ENCODE measurements at places on chromosomes 7 and 10.

- DNase-seq = peak; percentile 66
These were observed 63.3 kb downstream of the NOC3L start for GRCh38 chr10:94299417-94299816.

DNA sequence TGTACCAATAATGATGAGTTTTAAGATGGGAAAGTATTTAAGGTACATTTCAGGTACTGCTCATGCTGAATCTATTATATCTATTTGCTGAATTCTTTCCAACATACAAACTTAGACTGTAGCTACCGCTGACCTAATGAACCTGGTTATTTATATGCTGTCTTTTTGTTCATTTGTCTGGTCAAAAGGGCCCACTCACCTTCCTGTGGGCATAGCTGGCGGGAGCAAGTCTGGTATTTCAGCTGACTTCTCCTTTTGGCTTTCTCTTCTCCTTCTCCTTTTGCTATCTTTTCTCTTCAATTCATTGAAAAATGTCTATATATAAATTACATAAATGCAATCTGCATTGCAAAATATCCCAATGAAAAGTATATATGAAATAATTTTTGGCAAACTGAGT is 9.5 kb downstream of the PLXDC2 start:
- no peak for DNase-seq

DNA sequence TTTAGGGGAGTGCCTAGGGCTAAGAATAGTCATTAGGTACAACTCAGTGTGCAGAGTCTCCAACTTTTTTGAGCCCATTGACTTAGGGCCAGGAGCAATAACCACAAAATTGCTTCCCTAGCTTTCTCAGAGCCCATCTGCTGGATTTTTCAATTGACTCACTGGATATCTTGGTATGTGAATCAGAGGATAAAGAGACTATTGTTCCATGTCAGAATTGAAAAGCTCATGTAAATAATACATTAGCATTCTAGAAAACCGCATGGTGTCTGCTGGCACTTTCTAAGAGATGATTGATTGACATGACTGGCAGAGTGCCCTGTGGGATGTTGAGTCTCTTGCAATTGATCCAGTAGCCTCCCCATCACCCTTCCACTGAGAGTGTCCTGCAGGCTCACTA is 246.2 kb downstream of the CCDC7 start:
- peak; percentile 20 for DNase-seq

- no peak for DNase-seq
These were observed 12.6 kb downstream of the ADAMTS14 start for GRCh38 chr10:70684839-70685454.

DNA sequence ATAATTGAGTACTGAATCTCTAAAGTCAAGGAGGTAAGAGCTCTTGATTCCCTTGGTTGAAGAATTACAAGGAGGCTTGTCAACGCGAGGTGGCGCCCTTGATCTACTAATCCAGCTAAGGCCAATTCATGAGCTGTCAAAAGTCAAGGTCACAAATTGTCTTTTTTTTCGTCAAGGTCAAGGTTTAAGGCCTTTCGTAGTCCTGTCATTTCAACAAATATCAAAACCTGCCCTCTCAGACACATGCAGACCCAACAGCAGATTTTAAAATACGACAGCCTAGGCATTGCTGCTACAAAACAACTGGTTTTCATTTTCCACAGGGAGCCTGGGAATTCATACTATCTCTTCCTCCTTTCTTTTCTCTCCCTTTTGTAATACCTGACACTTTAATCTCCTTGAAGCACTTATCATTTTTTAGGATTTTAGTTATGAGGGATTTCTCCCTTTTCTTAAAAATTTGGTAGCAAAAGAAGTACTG is 3.6 kb downstream of the HOXA13 start:
- peak; percentile 90 for DNase-seq

- DNase-seq = no peak
These were observed 75.2 kb upstream of the KIF5B start for GRCh38 chr10:32131388-32131787.

DNA sequence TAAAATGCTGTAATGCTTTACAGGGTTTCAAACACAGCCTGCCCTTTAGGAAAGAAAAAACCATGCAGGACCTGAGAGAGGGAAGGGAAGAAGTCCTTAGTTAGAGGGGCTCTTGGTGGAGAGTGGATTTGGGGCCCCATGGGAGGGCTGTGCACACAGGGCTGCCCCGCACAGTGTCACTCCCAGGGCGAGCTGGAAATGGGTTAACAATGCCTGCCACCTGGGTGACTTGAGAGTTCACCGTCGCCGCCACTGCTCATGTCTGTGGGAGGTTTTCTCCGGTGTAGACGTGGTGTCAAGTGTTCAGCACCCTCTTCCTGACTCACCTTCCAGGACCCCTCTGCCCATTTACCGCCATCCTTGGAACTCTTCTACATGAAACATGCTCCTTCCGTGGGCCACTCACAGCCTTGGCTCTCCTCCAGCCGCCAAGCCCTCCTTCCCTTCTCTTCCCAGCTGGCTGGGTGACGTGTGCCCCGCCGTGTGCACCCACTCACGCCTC is 686.4 kb downstream of the SDK1 start:
- DNase-seq = no peak
